ENCODE measurements at places on chromosomes 12 and 14.

- DNase-seq, result no peak
Measured at GRCh38 chr12:103572312-103573045, 14.6 kb upstream of the STAB2 start.

- DNase-seq, result no peak
Measured at GRCh38 chr14:58598804-58599525, 38.8 kb upstream of the DACT1 start.

- DNase-seq, result peak; percentile 20
Measured at GRCh38 chr12:82527165-82527780, 159.4 kb upstream of the TMTC2 start.

- DNase-seq, result no peak
Measured at GRCh38 chr12:6790496-6791150, 1.3 kb downstream of the CD4 start.

GRCh38 chr12:75479963-75480461 is 543 bp upstream of the GLIPR1 start:
- no peak for DNase-seq

DNA sequence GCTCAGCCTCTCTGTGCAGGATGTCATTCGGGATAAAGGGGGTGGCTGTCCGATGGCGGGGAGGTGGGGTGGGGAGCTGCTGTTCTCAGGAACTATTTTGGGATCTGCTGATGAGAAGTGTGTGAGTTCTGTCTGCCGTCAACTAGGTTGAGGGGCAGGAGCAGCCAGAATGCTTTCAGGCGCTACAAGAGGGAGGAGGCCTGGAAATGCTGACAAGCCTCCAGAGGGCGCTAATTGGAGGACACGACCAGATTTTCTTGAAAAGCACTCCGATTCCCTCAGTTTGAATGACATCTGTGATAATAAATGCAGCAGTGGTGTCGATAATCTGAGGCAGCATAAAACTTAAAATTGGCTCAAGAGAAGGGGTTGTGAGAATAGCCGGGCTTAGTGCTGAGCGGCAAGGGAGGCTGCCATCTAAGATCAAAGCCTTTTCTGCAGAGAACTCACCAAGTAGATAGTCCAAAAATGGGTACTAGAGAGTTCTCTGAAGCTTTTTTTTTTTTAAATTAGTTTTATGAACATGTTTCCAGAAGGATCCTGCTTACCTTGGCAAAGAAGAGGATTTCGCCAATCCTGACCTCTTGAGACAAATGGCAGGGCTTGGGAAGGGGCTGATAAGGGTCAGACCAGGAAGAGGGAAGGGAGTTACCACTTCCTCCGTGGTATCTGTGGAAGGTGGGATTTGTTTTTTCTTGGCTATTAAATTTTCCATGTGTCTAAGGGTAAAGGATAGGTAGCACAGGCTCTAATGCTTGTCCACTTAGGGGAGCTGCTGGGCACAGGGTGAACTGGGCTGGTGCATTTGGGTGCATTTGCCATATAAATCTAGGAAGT is 94.4 kb downstream of the CRACR2A start:
- DNase-seq, result peak; percentile 17

DNA sequence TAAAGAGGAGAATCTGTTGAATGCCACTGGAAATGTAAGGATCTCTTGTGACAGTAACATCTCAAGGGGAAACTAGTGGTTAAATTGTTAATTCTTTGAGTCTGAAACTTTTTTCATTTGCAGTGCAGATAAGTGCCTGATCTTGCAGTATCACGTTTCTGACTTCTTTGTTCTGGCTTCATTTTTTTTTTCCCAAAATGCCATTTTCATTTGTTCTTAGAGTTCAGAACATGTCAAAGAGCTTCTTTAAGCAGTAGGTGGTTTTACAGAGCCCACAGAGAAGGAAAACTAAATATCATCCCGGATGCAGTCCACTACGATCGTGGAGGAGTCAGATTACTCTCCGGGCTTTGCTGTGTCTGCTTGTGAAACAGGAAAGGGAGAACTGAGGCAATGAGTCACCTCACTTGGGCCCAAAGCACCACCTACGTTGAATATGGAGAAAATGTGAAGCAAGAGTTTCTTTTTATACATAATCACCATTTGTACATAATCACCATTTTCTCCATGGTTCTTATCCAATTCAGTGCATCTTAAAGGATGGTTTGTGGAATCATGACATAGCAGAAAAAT is 43.9 kb downstream of the HMGA2 start:
- no peak for DNase-seq

- no peak for DNase-seq
Measured at GRCh38 chr12:9906873-9907272, 25.3 kb downstream of the CLEC2A start.

- no peak for DNase-seq
Measured at GRCh38 chr14:67429510-67430205, 17.7 kb upstream of the PLEK2 start.

DNA sequence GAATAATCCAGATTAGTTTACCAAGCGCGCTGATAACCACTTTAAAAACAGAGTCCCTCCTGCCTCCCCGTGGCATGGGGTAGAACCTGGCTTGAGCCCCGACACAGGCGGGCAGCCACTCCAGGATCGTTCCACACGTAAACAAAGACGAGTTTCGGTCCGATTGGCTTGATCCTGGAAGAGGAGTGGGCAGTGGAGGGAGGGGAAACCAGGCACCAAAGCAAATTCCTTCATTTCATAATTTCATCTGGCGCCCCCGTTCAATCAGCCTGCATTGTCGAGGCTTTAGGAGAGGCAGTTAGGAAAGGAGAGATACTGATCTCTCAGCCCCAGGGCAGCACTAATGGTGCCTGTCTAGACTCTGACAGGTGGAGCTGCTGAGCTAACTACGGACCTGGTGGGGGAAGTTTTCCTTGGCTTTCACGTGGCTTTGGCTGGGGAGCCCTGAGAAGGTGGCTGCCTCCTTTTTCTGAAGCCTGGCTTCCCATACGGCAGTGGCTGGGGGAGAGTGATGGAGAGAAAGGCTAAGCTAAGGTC is 751 bp upstream of the GPRC5A start:
- no peak for DNase-seq

DNA sequence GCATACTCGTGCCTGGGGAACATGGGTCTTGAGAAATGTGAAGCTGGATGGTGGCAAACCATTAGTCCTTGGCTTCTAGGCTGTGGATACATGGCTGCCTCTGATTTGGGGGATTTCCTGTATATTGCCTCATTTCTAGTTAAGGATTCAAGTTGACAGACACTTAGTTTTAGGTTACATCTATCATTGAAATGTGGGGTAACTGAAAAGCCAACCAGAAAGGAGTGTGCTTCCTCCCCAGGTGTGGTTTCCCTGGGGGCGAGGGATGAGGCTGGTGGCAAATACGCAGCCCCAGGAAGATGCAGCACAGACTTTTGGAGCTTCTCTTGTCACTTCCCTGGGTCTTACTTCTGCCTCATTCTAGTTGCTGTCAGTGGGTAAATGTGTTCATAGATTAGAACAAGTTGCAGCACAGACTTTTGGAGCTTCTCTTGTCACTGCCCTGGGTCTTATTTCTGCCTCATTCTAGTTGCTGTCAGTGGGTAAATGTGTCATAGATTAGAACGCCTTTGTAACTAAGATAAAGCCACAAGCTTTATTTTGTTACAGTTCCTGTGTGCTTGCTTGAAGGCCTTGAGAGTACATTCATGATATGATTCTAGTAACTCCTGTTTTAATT is 85.1 kb downstream of the BORCS5 start:
- no peak for DNase-seq

GRCh38 chr14:22887260-22887989 is 4.4 kb downstream of the REM2 start:
- peak; percentile 23 for DNase-seq

DNA sequence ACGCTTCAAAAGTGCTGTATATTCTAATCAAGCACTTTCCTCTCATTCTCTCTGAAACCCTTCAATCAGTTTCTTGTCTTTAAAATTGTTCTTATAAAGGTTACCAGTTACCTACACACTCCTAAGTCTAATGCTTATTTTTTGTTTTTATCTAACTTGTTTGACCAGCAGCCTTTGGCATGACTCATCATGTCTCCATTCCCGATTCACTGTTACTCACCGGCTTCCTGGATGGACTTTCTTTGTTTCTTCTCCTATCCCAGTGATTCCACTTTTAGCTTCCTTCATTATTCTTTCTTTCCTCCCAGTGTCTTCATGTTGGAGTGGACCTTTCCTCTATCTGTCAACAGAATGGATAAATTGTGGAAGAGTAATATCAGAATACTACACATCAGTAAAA is 368.6 kb upstream of the CCDC196 start:
- no peak for DNase-seq

GRCh38 chr14:89432226-89432625 is 15.2 kb upstream of the FOXN3 start:
- no peak for DNase-seq

- no peak for DNase-seq
Measured at GRCh38 chr14:93969082-93969828, 7.1 kb downstream of the ASB2 start.

DNA sequence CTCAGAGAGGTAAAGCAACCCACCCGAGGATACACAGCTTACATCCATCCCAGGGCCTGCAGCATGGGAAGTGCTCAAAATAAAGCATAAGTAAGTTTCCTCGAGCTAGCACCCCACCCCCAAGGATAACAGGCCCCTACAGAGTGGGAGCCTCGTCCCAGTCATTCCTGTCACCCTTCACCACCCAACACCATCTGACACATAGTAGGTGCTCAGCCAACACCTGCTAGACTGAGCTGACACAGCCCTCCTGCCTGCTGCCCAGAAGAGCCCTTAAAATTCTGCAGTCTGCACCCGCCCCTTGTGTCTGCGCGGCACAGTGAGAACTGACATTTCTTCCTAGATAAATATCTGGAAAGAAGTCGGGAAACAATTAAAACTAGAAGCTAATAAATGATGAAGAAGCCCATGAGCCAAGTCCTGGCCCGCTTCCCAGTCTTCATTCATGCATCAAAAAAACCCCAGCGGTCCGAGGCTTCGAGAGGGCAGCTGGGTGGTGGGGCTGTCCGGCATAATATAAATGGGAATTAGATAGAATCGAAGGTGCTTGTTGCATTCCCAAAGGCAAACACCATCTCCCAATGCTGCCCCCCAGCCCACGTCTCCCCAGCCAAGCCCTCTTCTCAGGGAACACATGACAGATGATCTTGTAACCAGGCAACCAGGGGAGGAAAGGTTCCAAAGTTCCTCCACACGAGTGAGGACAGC is 76.2 kb downstream of the BCL11B start:
- DNase-seq, result no peak

GRCh38 chr12:71475280-71475679 is 35.7 kb downstream of the LGR5 start:
- DNase-seq, result no peak

GRCh38 chr12:55818140-55818728 is 393 bp downstream of the ORMDL2 start:
- DNase-seq, result no peak

- no peak for DNase-seq
Measured at GRCh38 chr12:57158665-57159064, 11.2 kb upstream of the LRP1-AS start.

DNA sequence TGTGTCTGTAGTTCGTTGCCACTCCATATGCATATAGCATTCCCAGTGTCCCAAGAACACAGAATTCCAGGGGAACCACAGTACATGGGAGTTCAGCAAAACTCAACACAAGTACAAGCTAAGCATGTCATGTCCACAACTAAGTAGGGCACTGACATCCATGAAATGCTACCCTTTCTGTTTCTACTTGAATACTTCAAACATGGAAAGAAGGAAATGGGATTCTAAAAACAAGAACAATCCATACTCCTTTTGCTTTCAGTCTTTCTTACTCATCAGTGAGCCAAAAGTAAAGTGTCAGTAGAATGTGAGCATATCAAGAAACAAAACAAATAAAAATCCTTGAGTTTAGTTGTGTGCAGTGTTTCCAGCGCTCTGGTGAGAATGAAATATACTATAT is 36.0 kb upstream of the COCH start:
- no peak for DNase-seq

DNA sequence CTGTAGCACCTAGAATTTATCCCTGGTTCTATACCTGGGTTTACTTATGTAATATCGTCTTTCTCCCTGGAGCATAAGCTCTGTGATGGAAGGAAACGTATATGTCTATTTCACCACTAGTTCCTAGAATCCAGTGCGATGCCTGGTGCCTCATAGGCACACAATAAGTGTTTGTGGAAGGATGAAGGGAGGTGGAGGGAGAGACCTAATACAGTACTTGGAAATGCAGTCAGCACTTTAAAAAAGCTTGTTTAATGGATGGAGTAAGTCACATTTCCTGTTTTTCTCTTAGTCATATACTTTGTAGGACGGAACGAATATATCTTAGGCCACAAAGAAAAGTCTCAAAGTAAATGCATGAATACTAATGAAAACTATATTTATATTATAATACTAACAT is 186.5 kb upstream of the HMGA2 start:
- DNase-seq, result no peak

- no peak for DNase-seq
Measured at GRCh38 chr14:73465823-73466532, 7.6 kb upstream of the NUMB start.

DNA sequence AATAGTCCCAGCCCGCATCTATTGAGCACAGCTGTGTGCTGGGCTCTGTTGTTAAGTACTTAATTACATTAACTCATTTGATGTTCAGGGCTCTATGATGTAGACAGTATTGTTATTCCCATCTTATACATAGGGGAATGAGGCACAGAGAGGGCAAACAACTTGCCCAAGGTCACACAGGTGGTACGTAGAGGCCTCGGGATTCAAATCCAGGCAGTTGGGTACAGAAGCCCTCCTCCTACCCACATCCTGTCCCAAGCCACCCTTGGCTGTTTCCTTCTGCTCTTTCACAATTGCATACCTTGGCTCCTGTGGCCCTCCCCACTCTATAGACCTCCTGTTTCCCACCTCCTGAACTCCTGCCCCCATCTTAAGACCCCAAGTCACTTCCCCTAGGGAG is 10.0 kb upstream of the GPR68 start:
- no peak for DNase-seq

DNA sequence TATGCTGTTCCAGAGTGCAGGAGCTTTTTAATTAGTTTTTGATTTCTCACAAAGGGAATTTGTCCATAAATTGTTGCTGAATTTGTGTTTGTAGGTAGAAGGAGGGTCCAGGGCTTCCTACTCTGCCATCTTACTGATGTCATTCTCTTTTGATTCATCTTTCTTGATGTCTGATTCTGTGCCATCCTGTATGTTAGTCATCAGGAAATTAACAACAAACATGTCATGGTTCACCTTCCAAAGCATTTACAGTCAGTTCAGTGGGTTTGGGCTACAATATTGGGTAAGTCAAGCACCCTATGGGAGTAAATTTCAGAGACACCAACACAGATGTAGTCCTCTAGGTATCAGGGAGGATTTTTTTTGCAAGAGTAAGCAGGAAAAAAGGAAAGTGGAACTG is 135.2 kb upstream of the SLC38A2 start:
- no peak for DNase-seq

GRCh38 chr14:65810322-65810721 is 397.8 kb downstream of the FUT8 start:
- DNase-seq, result no peak

DNA sequence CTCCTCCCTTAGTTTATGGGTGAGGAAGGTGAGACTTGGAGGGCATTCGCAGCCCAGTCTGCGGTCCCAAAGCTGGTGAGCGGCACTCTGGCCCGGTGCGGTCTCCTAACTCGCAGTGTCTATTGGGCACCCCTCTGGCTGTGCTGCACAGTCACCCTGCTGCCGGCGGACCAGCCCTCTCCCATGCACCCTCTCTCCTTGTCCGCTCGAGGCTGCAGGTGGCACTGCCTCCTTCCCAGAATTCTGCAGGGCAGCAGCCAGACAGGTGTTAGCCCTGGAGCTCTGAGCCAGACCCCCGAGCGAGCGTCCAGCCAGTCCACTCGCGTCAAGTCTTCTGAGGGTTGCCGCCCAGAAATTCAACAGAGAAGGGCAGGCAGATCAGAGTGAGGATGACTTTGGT is 56.8 kb upstream of the DYNC1H1 start:
- no peak for DNase-seq

- DNase-seq, result no peak
Measured at GRCh38 chr12:119446459-119446858, 111.9 kb downstream of the CCDC60 start.
